ENCODE measurements at places on chromosomes 3 and 15. TPM values are rescaled to one million over a fixed set of nuclear protein-coding genes. Genes with fewer than 3 reads are reported as not detected.

The GPR27 gene
- polyA plus RNA-seq: 8.3 TPM

The GATM gene
- 276 TPM for polyA plus RNA-seq

The NR2E3 gene
- polyA plus RNA-seq: 0.34 TPM

The SAMD7 gene
- not detected for polyA plus RNA-seq

The CHRFAM7A gene
- polyA plus RNA-seq: 6.0 TPM

Measured in renal cortex interstitium (tissue), 15 donors.